Activated B cell treated with CpG ODN at 0.5 μM for 24 hours (primary cell): ENCODE measurements at places on chromosomes 13 and 19. TPM values are rescaled to one million over a fixed set of nuclear protein-coding genes. Genes with fewer than 3 reads are reported as not detected.

Gene GRIK5
- total RNA-seq = 0.09 and 0.15 TPM in 2 replicates

Gene ADGRE3
- not detected in 2 replicates for total RNA-seq

Gene TMEM150B
- total RNA-seq = not detected in 2 replicates

Gene PRR22
- total RNA-seq = 7.5 and 9.8 TPM in 2 replicates

Gene KLHL1
- total RNA-seq = not detected in 2 replicates

- DNase-seq = no peak
Observed at GRCh38 chr13:32548837-32549236, 10.2 kb upstream of the N4BP2L2 start.

DNA sequence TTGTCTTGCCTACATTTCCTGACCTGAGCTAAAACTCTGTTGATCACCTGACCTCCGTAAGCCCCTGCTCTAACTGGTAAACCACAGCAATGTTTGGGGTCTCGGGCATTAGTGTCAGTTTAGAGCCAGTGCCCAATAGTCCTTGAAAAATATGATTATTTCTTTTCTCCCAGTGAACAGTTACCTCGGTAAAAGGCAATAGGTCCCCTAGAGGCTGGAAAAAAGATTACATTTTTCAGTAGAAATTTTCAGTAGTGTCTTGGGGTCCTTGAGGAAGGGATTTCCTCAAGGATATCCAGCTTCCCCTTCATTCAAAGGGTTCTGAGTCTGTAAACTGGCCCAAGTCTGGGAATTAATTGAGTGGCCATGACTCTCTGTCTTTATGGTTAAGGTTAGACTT is 177.5 kb downstream of the SLC7A1 start:
- DNase-seq = no peak

DNA sequence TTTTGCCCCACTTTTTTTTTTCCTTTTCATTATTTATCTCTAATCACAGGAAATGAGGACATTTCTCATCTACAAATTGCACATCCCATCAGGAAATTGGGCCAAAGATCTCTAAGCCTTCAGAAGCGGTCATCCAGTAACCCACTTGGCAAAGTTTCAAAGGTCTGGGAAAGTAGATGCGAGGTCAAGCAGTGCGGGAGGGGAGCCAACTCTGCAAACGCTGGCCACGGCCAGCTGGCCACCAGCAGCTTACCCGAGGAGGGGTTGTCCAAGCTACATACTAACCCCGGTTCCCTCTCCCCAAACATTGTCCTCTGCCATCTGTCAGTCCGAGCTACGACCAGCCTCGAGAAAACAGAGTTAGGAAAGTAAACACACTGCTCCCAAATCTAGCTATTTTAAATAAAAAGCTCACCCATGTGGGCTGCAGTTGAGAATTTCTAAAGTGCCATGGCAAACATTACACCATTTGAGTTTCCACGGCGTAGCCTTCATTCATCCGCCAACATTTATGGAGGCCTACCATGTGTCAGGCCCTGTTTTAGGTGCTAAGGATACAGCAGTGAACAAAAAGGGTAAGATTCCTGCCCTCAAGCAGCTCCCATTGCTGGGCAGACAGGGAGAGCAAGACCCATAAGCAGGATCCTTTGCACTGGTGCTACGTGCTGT is 11.5 kb downstream of the FFAR2 start:
- DNase-seq = no peak

DNA sequence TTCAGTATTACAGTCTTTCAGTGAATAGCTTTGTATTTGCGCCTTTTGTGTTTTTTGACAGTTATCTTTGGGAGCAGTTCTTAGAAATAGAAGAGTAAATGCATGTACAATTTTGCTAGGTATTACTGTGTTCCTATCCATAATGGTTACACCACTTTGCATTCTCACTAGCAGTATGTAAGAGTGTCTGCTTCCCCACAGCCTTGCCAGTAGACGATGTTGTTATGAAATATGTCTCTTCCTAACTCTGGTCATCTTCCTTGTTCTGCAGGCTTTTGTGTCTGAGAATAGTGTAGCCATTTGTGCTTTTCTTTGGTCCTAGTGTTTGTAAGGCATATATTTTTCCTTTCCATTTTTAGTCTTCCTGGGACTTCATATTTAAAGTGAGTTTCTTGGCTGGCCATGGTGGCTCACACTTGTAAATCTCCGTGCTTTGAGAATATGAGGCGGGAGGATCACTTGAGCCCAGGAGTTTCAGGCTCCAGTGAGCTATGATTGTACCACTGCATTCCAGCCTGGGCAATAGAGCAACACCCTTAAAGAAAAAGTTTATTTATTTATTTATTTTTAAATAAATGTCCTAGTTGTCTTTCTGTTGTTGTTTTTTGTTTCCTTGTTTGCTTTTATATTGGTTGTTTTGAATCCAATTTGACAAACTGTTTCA is 140.3 kb downstream of the PDS5B start:
- DNase-seq = no peak

DNA sequence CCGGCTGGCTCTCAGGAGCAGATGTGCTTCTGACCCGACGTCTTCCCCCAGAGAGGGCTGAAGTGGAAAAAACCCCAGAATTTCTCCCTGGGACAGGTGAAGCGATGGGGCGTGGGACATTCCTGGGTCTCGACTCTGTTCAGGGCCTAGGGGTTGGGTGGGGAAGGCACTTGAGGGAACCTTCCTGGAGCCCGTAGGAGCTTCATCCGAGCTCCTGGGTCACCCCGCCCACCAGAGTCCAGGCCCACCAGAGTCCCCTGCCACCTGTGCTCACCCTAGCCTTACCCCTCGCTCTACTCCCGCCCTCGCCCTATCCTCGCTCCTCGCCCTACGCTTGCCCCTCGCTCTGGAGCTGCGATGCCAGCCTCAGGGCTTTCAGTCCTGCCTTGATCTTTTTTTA is 23.2 kb downstream of the EPN1 start:
- DNase-seq = no peak

DNA sequence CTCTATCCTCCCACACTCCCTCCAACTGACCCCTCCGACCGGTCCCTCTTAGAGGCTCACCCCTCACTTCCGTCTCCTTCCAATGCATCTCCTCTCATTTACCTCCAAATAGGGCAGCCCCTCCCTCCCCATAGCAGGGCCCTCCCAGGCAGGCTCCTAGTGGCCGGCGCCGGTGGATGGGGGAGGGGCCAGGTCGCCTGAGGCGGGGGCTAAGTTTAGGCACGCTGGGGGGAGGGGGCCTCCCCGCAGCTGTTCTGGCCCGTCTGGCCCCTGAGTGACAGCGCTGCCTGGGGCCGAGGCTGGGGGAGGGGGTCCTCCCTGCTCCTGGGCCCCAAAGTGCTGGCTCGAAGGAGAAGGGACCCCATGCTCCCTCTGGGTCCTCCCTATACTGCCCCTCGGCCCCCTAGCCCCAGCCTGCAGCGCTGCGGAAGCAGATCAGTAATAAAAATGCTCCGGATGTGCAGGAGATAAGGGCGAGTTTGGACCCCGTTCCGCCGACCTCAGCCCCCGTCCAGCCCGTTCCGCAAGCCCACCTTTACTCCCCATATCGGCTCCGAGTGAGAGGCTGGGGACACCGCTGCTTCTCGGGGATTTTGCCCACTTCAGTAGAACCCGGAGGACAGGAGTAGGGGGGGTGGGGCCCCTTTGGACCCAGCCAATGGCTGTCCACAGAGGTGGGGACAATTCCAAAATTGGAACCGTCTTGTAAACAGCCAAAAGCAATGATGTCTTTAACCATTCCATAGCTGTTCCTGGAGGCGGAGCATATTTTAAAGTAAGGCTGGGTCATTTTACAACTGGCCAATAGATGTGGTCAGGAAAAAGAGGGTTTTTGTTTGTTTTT is 4.0 kb downstream of the RTN2 start:
- DNase-seq = no peak

DNA sequence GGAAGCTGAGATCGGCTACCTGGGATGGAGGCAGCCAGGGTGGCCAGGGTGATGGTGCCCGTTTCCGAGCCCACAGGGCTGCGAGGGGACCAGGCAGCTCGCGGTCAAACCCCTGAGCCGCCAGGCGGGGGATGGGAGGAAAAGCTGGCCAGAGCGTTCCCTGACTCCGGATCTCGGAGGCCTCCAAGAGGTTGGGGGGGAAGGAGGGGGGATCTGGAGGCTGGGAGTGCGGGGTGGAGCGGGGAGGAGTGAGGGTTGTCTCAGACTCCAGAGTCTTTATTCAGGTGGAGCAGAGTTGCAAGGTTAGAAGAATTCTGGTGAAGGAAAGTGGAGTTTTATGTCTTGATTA is 1.1 kb downstream of the CACNG7 start:
- DNase-seq = no peak

- no peak for DNase-seq
Observed at GRCh38 chr19:8641908-8642547, 11.6 kb downstream of the NFILZ start.

DNA sequence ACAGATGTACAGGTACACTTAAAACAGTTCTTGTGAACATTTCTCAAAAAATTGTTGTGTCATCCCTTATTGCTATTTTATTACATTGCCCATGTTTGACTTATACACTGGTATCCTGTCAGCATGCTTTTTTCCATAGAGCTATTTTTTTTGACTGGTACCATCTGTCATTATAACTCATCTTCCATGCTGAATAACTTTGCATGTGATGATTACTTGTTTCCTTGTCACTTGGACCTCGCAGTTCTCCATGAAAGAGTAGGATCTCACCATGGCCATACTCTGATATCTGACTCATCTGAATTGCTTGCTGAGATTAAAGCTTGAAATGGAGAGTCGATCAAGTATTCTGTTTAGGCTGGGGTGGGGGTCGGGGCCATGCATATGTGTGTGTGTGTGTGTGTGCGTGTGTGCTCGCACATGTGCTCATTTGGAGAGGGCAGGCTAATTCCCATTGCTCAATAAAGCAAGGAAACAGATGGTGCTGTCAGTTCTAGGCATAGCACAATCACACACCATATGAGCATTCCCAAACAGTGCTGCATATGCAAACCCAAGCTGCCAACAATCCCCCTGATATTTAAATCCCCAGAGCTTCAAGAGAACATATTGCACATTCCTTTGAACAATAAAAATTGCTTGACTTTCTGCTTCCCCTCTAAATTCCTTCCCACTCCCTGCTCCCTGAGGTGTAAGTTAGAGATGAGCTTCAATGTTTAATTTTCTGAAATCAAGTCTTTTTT is 62.9 kb downstream of the NHLRC3 start:
- no peak for DNase-seq
